Retina (tissue), 1 donor: ENCODE measurements at places on chromosomes 16 and 17.

- DNase-seq, result peak; percentile 62
These were observed 83.7 kb downstream of the RTN4RL1 start for GRCh38 chr17:1941272-1942065.

DNA sequence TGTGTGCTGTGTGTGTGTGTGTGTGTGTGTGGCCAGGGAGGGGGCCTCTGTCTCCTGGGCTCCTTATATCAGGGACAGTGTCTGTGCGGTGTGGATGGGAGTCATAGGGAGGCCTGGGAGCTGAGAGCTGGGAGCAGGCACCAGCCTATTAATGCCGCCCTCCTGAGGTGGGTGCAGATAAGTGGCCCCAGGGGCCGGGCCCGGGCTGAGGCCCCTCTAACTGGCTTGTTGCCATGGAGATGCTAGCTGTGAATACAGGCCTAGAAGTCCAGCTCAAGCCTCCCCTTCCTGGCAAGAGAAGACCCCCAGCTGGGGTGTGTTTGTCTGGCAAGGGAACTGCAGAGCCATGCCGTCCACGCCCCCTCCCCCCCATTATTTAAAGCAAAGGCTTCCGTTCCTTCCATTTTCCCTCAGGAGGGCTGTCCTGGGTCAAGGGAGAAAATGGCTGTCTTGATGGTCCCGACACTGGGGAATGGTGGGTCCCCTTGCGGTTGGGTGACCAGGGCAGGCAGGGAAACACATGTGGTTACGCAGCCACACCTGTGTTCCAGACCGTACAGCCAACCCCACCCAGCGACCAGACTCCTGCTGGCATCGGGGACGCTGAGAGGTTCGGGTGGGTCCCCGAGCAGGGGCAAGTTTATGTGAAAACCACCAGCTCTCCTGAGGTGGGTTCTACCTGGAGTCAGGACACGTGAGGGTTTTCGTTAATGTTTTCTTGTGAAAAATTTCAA, 141.1 kb downstream of the MRM1 start:
- peak; percentile 73 for DNase-seq

DNA sequence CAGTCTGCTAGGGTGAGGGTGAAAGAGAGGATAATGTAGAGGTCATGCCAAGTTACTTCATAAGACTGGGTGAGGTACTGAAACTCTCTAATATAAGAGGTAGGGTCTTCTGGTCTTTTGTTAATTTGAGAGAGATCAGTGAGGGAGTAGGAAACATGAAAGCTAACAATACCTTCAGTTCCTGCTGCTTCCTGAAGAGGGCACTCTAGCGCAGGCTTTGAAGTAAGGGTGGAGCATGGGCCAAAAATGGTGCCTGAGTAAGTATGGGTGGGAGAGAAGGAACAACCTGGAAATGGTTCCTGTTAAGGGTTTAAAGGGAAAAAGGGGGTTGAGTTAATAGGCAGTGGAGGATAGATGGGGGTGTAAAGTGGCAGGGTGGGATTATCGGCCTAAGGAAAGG, 2449.5 kb downstream of the TP53TG3F start:
- DNase-seq, result no peak

DNA sequence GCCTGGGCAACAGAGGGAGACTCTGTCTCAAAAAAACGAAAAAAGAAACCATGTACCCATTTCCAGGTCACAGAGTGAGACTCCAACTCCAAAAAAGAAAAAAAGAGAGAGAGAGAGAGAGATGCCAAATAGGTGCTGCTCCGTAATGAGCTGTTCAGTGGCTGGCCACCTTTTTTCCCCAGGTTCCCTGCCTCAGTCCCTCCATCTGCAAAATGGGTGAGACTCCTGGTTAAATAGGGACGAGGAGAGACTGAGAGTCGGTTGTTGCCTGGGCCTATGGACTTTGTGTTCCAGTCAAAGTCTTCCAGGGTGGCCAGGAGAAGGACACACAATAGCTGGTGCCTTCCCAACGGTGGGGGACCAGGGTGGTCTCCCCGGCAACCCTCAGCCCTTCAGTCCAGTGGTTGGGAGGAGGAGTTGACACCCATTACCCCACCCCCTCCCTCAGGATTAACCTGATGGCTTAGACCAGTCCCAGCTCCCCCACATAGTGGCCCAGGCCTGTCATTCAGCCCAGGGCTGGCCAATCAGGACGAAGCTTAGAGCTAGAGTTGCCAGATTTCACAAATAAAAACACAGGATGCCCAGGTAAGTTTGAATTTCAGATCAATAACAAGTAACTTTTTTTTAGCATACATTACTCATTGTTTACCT, 258.2 kb downstream of the PARN start:
- no peak for DNase-seq

GRCh38 chr16:26606381-26607150, 460.2 kb upstream of the C16orf82 start:
- DNase-seq, result no peak

DNA sequence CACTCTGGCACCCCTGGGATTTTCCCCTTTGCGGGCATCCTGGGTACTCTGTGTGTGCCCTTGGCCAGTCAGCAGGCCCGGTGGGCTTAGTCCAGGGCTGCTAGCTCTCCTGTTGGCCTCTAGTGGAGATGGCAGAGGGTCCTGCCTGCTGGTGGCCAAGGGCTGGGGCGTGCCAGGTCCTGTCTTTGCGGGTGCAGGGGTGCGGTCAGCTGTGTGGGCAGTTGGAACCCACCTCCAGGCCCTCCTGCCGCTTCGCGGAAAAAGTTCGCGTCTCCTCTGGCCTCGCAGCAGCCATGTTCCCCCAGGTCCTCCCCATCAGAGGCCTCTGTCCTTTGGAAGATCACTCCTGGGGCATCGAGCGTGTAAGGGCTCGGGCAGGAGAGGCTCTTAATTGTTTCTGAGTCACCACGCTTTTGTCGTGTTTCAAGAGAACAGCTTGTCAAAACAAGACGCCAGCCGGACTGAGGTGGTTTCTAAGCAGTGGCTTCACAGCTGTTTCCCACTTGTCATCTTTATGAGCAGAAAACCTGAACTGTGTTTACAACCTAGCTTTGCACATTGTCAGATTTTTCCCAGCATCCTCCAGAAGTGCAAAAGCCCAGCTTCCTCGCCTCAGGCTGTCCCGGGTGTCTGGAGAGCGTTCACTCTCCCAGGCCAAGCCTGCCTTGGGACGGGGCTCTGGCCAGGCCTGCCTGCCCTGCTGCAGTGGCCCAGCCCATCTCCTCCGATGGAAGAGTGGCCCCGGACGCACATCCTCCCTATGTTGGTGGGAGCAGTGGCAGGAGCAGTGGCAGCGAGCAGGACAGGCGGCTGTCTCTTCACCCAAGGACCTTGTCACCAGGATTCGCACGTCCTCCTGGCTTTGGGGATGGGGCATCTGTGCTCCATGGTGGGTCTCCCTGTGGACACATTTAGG, 5.0 kb upstream of the DNASE1L2 start:
- no peak for DNase-seq

DNA sequence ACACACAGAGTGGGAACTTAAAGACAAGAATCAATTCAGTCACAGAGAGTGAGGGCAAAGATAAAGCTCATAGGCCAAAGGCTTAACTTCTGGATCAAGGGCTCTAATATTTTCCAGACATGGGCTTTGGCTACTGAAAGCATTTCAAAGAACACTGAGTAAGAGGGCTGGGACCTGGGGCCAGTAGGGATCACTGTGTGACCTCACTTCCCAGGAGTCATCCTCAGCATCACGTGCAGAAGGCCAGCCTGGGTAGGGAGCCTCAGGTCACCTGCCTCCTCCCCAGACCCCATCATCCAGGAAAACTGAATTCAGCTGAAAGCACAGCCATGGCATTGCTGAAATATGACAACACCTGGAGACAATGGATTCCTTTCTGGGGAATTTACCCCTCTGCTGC, 163.5 kb downstream of the RAB11FIP4 start:
- DNase-seq, result no peak

GRCh38 chr16:67847064-67847861, at the start of gene CENPT:
TSS of gene CENPT (minus strand) at chr16:67847693. CDS start at chr16:67833859, 13,834 bp downstream.
- peak; percentile 66 for DNase-seq

DNA sequence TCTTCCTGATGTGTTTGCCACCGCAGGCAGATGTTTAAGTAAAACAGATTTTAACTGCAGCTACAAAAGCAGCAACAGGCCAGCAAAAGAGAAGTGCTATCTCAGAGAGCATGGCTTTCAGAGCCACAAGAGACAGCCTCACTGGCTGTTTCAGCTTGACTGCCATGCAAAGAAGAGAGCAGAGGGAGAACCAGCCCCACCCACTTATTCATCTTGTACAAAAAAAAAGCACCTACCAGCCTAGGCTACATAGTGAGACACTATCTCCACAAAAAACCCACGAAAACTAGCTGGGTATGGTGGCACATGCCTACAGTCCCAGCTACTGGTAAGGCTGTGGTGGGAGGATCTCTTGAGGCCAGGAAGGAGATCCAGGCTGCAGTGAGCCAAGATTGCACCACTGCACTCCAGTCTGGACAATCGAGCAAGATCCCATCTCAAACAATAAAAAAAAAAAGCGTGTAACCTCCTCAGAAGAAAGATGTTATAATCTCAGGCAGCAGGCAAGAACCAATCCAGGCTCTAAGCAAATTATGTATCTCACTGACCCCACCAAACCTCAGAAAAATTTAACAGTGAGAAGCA, 30.0 kb downstream of the STH start:
- DNase-seq, result no peak

DNA sequence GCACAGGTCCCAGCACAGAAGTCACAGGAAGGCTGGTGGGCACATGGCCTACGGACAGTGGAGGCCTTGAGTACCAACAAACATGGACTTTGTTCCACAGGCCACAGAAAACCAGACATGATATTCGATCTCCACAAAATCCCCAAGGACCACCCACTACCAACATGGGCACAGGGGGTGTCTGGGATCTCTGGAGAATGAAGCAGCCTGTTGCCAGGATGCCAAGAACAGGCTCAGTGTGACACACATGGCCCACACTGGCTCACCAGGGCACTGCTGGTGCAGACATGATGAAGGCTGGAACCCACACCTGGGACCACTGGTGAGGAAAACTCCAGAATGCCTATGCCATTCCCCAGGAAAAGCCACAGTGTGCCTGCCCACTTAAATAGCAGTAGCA, 120.2 kb downstream of the C16orf78 start:
- no peak for DNase-seq

DNA sequence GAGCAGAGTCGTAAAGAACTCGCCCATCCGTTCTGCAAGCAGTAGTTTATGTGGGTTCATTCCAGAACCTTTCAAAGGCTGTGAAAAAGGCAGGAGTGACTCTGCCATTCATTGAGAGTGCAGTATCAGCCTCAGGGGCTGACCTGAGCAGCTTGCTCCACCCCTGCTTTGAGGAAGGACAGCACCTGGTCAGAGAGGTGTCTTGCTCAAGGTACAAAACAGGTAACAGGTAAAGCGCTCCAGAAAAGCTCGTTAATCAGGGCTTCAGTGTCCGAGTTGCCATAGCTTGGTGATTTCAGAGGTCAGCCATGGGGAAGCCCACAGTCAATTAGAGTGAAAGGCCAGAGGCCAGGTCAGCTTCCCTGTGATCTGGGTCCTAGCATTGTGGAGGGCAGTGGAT, 251.1 kb downstream of the ABCC12 start:
- DNase-seq, result no peak

- DNase-seq, result no peak
These were observed 15.9 kb upstream of the CYTH1 start for GRCh38 chr17:78797691-78798585.

- DNase-seq, result peak; percentile 21
These were observed 3.5 kb upstream of the NLRC3 start for GRCh38 chr16:3580686-3581085.

- peak; percentile 74 for DNase-seq
These were observed 22.6 kb downstream of the GJD3 start for GRCh38 chr17:40341808-40342503.

GRCh38 chr17:6815775-6816174, 15.8 kb downstream of the TEKT1 start:
- no peak for DNase-seq

GRCh38 chr16:67537270-67537635, 8.6 kb downstream of the RIPOR1 start:
- peak; percentile 46 for DNase-seq
